ENCODE measurements at places on chromosomes 2 and 18. TPM values are rescaled to one million over a fixed set of nuclear protein-coding genes. Genes with fewer than 3 reads are reported as not detected.

FAM124B gene
- total RNA-seq: 1.8 TPM

KCNS3 gene
- total RNA-seq: 7.6 TPM

CYRIA gene
- 2.9 TPM for total RNA-seq

ADCY3 gene
- 40.7 TPM for total RNA-seq

REG1B gene
- total RNA-seq: not detected

CHRND gene
- total RNA-seq: not detected

FHOD3 gene
- under 0.01 TPM for total RNA-seq

LRATD1 gene
- 0.49 TPM for total RNA-seq

KLHL41 gene
- total RNA-seq: 0.36 TPM

ALPP gene
- total RNA-seq: not detected

ARHGAP15 gene
- not detected for total RNA-seq

NT5DC4 gene
- total RNA-seq: not detected

STRADB gene
- total RNA-seq: 37.3 TPM

OTOS gene
- total RNA-seq: not detected

NEUROD1 gene
- total RNA-seq: not detected

PROKR1 gene
- total RNA-seq: not detected

DPP4 gene
- total RNA-seq: 64.8 TPM

CCDC74A gene
- 2.8 TPM for total RNA-seq

SOX11 gene
- total RNA-seq: not detected

LYG2 gene
- not detected for total RNA-seq

Measured in cardiac atrium fibroblast (primary cell).